ENCODE measurements at places on chromosomes 13 and 19.

GRCh38 chr13:91804724-91805123 is 406.3 kb downstream of the GPC5 start:
- no peak for DNase-seq

DNA sequence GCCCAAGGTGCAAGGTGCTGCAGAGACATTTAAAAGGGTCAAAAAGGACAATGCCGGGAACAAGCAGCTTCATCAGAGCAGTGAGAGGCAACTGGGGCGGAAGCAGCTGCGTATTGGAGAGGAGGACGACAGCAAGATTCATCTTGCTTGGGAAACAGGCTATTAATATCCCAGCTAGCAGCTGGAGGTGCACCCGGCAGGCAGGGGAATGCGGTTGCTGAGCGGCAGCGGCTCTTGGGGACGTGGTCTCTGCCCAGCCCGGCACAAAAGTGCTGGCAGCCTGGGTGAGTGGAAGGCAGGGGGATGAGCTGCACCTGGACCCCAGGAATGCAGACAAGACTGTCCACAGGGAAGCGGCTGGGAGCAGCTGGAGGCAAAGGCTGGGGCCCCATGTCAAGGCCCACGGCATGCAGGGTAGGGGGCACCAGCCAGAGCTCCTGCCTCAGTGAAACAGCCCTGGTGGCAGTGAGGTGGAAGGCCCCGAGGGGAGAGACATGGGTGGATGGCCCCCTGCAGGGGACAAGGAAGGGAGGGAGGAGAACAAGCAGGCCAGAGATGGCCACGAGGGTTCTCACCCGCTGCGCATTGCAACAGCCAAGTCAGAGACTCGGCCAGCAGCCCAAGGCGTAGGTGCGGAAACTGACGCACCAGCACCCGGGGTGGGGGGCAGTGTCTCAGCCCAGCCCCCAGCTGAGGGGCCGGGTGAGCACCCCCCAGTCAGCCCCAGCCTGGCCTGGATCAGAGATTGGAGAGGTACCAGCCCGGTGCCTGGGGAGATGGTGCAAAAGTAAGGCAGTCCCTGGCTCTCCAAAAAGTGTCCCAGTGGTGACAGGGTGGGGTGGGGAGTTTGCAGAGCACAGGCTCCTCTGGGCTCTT is 34.4 kb downstream of the PEPD start:
- DNase-seq, result no peak

DNA sequence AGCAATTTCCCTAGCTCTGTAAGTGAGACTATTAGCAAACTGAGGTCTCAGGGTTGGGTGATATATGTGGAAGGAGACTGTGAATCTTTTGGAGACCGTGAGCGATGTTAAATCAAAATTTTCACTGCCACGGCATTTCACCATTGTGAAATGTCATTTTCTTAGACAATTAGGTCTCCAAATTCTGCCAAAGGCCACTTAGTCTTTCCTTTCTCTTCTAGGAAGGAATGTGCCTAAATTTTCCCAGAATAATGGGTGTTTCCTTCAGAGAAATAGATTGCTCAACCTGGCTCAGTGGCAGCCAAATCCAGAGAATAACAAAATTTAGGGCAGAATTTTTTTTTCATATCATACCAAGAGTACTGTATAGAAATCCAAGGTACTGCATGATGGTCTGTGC is 64.5 kb upstream of the SCEL start:
- DNase-seq, result no peak

- DNase-seq, result no peak
Observed at GRCh38 chr13:20580257-20580656, 13.3 kb downstream of the IFT88 start.

- no peak for DNase-seq
Observed at GRCh38 chr13:109576331-109576813, 210.0 kb downstream of the IRS2 start.

DNA sequence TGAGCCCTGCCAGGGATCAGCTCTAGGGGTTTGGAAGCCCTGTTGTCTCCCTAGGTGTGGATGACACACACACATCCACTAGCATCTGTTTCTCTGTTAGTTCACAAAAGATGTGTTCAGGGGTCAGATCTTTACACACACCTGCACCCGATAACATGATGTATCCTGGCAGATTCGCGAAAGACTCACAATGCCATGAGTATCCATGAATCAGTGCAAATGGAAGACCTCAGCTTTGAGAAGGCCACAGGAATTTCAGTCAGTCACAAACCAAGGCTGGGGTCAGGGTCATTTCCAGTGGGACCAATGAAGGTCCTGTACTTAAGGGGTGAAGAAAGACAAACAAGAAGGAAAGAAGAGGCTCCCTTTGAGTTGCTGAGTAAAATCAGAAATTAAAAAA is 898.2 kb downstream of the UQCRFS1 start:
- DNase-seq, result no peak

- DNase-seq, result no peak
Observed at GRCh38 chr19:55206664-55207500, 2.4 kb downstream of the PTPRH start.

GRCh38 chr13:108785844-108786243 is 156.4 kb downstream of the MYO16 start:
- DNase-seq, result no peak

DNA sequence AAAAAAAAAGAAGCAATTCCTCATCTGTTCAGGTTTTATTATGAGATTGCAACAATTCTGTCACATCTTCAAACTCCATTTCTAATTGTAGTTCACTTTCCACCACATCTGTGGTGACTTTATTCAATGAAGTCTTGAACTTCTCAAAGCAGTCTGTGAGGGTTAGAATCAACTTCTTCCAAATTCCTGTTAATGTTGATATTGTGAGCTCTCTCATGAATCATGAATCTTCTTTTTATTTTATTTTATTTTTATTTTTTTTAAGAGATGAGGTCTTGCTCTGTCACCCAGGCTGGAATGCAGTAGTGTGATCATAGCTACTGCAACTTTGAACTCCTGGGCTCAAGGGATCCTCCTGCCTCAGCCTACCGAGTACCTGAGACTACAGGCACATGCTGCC is 19.6 kb downstream of the ARHGAP35 start:
- DNase-seq, result no peak

GRCh38 chr13:72368031-72368430 is 359.4 kb downstream of the MZT1 start:
- no peak for DNase-seq

DNA sequence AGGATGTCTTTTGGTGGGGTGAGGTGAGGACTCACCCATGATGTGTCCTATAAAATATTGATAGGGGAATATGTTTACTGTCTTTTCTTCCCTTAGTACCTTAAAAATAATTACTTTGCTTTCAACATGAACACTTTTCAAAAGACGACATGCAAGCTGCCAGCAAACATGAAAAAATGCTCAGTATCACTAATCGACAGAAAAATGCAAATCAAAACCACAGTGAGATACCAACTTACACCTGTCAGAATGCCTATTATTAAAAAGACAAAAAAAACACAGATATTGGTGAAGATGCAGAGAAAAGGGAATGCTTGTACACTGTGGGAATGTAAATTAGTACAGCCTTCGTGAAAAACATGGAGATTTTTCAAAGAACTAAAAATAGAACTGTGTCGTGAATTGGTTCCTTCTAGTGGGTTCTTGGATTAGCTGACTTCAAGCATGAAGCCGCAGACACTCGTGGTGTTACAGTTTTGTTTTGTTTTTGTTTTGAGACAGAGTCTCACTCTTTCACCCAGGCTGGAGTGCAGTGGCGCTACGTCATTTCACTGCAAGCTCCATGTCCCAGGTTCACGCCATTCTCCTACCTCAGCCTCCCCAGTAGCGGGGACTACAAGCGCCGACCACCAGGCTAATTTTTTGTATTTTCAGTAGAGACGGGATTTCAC is 160.9 kb downstream of the FGF9 start:
- DNase-seq, result no peak

GRCh38 chr19:33340991-33341390 is 32.5 kb upstream of the CEBPG start:
- DNase-seq, result no peak

DNA sequence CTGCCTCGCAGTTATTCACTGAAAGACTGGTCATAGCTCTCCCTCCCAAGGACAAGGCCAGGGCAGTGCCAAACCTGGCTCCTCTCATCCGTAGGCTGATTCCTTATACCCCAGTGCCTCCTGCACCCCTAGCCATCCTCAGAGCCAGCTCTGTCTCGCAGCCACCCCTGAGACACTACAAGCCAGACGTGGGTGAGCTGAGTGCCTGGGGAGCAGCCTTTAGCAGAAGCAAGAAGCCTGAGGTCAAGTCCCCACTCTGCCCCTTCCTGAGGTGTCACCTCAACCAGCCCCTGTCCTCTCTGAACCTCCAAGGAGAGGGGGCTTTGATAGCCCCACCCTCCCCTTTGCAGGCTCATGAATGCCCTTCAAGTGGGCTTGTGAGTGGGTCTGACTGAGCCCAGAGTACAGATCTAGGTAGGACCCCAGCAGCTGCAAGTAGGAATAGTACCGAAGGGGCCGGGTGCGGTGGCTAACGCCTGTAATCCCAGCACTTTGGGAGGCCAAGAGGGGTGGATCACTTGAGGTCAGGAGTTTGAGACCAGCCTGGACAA is 14.8 kb upstream of the AKAP8L start:
- no peak for DNase-seq

DNA sequence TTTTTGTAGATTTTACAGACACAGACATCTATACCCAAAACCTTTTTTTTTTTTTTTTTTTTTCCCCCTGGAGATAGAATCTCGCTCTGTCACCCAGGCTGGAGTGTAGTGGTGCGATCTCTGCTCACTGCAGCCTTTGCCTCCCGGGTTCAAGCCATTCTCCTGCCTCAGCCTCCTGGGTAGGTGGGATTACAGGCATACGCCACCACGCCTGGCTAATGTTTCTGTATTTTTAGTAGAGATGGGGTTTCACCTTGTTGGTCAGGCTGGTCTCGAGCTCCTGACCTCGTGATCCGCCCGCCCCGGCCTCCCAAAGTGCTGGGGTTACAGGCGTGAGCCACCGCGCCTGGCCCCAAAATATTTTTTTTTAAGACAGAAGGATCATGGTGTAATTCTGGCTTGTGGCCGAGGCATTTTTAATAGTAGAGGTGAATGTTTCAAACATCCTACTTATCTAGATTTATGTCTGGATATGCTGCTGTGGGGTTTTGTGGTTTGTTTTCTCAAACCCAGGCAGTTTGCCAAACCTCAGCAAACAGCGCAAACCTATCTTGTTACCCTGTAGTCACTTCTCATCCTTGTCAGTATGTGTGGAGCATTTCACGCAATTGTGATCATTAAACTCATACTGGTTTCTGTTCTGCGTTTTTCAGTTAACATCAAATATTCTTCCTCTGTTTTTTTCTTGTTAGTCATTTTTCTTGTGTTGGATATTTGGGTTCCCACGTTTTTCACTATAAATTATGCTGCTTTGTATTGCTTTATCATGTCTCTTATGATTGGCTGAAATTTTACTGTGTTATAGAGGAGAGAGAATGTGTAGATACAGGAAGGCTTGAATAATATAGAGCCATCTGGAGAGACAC is 36.2 kb upstream of the GARRE1 start:
- DNase-seq, result peak; percentile 49

All from activated CD4-positive, alpha-beta T cell treated with anti-CD3 and anti-CD28 coated beads for 1 hour (primary cell).